Activated T-helper 1 cell treated with Interleukin-2 at 50 U/mL for 16 hours (primary cell): ENCODE measurements at places on chromosomes 7 and 10.

DNA sequence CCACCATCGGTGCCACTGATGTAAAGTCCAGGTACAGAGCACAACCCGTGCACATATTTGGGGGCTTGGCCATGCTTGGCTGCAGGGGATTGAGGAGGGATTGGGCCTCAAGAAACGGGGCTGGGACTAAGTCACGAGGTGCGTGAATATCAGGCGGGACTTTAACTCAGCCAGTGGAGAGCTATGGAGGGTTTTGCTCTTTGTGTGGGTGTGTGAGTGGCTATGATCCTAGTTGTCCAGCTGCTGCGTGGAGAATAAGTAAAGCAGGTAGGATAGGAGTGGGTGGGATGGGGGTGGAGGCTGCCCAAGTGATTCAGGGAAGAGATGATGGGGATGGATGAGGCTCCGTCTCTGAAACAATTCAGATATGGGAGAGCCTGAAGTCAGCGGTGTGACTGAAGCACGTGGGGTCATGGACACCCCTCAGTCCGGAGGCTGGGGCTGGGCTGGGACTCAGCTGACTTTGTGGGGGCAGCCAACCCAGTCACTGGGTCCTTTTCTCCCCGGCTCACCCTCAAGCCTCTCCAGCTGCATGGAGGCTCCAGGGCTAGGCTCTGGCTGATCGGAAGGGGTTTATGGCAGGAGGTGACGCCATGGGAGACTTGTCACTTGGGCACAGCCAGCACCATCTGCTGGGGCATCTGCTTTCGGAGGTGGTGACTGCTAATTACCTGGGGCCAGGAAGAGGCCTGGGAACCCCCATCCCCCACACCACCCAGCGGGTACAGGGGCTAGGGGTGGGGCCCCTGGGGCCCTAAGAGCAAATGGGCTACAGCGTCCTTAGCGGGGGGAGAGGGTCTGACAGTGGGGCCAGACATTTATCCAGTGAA is 1.7 kb upstream of the LFNG start:
- no peak for DNase-seq

DNA sequence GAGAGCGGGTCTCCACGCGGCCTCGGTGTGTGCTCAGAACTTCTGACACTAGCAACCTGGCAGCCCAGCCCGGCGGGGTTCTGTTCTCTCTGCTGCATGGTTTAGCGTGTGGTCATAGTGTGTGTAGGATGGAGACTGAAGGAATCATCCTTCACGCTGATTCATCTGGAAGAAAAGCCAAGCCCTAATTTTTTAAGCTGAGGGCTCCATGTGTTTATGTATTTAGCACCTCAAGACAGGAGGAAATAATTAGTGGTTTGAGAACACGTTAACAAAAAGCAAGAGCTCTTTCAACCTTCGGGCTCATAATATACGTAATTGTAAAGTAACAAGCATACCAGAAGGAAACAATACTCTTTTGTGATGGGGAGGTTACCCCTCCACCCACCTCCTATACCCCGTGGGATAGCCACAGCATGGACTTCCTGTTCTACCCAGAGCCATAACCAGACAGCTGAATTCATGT is 504.6 kb upstream of the MKI67 start:
- DNase-seq = no peak

DNA sequence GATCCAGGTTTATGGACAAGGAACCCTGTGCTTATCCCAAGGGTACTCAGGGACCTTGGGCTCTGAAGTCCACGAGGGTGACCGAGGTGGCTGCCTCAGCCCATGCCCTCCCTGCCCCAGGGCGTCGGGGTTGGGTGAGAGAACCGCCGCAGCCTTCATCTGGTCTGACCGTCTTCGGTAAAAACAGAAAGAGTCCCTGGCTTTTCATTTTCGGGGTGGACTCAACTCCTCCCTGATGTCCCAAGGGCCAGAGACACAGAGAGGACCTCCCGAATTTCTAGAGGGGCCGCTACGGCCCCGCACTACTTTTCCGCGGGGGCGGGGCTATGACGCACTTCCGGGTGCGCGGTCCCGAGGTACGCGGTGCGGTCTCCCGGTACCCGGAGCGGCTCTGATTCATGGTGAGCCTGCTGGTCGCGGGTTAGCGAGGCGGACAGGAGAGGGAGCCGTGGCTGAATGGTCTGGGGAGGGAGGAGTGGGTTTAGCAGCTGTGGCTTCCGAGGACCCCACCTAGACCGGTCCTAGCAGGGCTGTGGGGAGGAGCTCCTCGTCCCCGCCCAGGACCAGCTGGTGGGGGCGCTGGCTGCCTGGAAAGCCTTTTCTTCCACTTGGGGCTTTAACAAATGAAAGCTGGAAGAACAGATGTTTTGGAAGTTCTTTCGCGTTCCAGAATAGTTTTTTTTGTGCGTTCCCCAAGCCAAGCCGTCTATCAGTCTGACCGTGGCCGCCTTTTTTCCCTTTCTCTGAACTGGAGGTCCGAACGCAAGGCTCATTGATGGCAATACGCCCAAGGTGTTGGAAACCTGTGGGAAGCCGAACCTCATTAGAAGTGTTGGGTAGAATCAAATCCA is at the start of gene ZSCAN21:
Gene ZSCAN21 (plus strand): TSS at position 334 of the 851 bp plus-strand sequence. CDS start 7,233 bp downstream, outside the sequence.
- DNase-seq = peak; percentile 70

DNA sequence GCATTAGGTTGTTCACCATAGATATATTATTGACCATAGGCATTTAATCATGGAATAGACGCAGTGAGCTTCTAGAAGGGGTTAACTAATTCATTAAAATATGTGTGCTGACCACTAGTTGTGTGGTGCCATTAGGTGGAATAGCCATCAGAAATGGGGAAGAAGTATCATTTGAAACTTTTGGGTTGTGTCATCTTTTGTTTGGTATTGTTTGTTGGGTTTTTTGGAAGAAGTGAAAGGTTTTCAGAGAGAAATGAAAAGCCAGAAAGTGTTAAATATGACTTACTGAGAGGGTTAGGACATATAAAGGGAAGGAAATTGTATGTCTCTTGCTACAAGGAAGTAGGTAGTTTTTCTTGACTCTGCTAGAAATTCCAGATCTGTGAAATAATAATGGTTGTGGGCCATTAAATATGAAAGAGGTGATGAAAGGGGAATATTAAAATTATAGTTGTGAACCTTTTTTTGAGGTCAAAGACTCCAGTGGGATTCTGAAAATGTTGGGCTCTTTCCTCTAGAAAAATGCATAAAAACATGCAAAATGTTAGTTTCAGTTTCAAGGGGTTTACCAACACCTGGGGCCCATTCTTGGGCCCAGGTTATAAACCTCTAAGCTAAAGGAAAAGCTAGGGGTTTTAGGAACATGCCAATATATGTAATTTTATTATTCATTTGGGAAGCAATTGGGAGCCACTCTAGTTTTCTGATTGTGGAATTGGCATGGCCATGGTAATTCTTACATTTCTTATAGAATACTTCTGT is 348.5 kb downstream of the BBS9 start:
- no peak for DNase-seq

- no peak for DNase-seq
These were observed 955.3 kb upstream of the C7orf33 start for GRCh38 chr7:147635288-147635687.

DNA sequence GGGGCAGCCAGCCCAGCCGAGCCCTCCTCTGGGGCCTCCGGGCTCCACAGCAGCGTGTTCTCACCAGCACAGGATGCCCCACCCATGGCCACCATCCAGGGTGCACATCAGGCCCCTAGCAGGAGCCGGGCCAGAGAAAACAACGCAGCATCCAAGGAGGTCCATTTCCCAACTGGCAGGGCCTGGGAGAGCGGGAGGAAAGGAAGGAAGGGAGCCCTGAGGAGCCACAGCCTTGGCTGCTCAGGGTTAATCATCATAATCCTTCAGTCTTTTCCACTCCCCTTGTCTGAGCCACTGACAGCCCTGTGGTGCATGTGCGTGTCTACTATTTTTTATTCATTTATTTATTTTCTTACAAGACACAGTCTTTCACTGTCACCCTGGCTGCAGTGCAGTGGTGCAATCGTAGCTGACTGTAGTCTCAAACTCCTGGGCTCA is 3.6 kb downstream of the PLAC9 start:
- no peak for DNase-seq

- no peak for DNase-seq
These were observed 23.4 kb upstream of the EGR2 start for GRCh38 chr10:62839590-62839989.

GRCh38 chr7:105267244-105267643 is 121.5 kb downstream of the SRPK2 start:
- DNase-seq = no peak

DNA sequence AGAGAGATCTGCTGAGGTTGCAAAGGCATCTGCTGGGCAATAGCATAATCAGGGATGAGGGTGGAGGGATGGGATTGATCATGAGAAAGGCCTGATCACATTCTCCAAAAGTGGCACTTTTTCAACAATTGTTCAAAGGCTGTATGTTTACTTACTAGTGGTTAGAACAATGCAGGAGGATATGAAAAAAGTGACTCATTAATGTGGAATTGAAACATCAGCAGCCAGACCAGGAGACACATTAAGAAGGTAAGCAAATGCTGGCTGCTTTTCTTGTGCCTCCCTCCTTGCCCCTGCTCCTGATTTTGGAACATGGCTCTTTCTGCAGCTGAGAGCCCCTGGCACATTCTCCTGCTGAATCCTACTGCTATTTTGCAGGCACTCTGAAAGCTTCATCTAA is 63.5 kb downstream of the FAM204A start:
- DNase-seq = no peak

- no peak for DNase-seq
These were observed 10.8 kb downstream of the GIMAP6 start for GRCh38 chr7:150621376-150621775.

DNA sequence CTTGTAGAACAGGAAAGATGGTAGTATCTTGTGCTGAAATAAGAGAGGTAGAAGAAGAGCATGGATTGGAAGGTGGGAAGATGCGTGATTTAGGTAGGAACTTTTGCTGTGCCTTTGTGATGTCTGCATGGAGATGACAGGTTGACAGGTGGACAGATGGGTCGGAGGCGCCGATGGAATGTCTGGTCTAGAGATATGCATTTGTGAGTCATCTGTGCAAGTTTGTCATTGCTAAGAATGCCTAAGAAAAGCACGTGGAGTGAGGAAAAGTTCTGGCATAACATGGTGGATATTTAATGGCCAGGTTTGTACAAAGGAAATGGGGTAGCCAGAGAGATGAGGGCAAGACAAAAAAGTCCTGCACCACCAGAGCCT is 76.0 kb upstream of the ARMC3 start:
- DNase-seq = no peak

- no peak for DNase-seq
These were observed 344.1 kb upstream of the HPS1 start for GRCh38 chr10:98790817-98791216.

- DNase-seq = no peak
These were observed 21.7 kb upstream of the ADRB1 start for GRCh38 chr10:114021717-114022680.
